ENCODE measurements at places on chromosomes 4 and X.

GRCh38 chr4:120850018-120850599 is 72.4 kb downstream of the PRDM5 start:
- no peak for DNase-seq

- DNase-seq, result no peak
Measured at GRCh38 chrX:1564750-1565683, 26.4 kb upstream of the AKAP17A start.

- no peak for DNase-seq
Measured at GRCh38 chrX:70141373-70141772, 8.1 kb downstream of the IGBP1 start.

- DNase-seq, result no peak
Measured at GRCh38 chr4:173793937-173794510, 264.0 kb upstream of the HAND2 start.

- DNase-seq, result no peak
Measured at GRCh38 chrX:117990438-117990837, 126.2 kb downstream of the KLHL13 start.

Data from HepG2 (cell line).